ENCODE measurements at places on chromosomes 7 and 10.

GRCh38 chr7:74230446-74231231 lies 20.8 kb downstream of the LAT2 start:
- DNase-seq = no peak

- peak; percentile 96 for DNase-seq
Measured at GRCh38 chr7:50534690-50535290, 30.4 kb downstream of the DDC start.

GRCh38 chr10:35447693-35448407 lies 111.5 kb downstream of the CCNY start:
- DNase-seq = no peak

- no peak for DNase-seq
Measured at GRCh38 chr7:90390926-90391325, 12.3 kb upstream of the CLDN12 start.

DNA sequence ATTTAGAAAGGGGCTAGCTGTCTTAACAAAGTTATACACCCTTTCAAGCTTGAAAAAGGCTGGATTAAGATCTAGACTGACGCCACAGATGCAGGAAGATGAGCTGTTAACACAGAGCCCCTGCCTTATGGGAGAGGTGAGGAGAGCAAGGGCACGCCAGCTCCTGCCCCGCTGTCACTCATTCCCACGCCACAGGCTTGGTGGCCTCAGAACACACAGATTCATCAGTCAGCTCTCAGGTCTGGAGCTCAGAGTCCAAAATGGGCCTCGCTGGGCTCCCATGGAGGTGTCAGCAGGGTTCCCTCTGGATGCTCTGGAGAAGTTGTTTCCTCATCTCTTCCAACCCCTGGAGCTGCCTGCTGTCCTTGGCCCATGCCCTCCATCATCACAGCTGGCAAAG lies 554.2 kb downstream of the TCERG1L start:
- DNase-seq = no peak

GRCh38 chr10:124984376-124984775 lies 42.5 kb downstream of the ZRANB1 start:
- DNase-seq = no peak

Measured in AG04449 (cell line).